SK-N-SH (cell line): ENCODE measurements at places on chromosomes 12 and 14.

GRCh38 chr14:93906341-93907329 is 20.5 kb upstream of the FAM181A start:
- DNase-seq: peak; percentile 77

GRCh38 chr14:102184316-102185035 is 44.8 kb downstream of the WDR20 start:
- DNase-seq: no peak

DNA sequence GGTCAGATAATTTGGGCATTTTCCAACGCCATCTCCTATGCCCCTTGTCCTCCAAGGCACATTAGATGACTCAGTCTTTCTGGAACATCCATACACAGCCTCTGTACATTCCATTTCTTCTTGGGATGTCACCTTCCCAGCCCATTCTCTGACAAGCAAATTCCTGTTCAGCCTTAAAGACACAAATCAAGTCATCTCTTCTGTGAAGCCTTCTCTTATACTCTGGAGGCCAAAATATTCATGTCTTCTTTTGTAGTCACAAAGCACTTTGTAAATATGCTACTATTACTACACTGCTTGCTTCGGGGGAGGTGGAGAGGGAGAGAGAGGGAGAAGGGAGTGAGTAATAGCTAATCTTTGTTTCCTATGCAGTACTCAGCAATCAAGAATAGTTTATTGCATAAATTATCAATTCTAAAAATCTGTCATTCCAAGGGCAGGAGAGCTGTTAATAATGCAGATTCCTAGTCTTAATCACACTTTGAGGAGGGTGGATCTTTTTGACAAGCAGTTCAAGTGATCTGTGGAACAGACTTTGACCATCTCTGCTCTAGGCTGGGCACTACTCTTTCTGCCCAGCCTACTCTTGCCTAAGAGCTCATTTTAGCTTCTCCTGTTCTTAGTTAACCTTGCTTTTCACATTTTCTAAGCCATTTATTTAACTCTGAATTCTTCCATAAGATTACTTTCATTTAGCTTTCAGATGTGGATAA is 27.9 kb downstream of the KCNMB4 start:
- DNase-seq: no peak

GRCh38 chr14:22993517-22993916 is 11.2 kb upstream of the AJUBA start:
- no peak for DNase-seq
